ENCODE measurements at places on chromosomes 2 and 18.

DNA sequence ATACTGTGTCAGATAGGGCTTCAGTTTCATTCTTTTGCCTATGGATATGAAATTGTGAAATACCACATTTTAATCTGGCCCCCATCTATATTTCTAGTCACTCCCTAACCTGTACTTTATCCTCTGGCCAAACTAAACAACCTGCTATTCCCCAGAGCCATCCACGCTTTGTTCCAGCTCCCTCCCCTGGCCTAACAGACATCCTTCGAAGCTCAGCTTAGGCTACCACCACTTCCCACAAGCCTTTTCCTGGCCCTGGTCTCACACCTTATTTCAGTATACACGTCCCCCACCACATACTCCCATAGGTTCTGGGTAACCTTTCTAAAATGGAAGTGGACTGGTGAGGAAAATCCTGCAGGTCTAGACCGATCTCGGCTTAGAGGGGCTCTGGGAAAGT, 55.4 kb downstream of the MAP4K3 start:
- DNase-seq: no peak

DNA sequence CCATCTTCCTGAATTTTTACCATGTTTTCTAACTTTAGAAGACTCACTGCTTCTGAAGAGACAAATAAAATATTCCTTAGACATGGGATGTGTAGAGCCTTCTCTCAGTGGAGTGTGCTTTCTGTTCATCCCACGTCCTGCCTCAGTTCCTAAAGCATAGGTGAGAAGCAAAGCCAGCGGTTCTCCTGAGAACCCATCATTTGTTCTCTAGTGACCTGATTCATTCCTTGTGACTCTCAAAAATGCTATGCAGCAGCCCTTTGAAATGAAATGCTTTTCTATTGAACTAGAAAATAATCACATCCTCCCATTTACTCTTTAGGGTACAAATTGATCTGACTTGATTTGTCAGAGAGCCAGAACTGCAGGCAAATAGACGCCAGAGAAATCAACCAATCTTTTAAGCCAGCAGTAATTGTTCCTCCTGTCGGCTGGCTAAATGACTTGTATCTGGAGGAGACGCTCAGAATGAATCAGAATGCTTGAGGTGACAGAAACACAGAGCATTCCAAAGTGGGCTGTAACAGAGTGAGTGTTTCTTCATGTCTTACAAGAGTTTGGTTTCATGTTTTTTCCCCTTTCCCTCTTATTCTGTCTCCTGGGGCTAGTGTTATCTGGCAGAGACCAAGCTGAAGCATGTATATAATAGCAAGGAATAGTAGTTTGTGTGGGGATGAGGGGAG, 81.3 kb upstream of the TMEM178A start:
- no peak for DNase-seq

DNA sequence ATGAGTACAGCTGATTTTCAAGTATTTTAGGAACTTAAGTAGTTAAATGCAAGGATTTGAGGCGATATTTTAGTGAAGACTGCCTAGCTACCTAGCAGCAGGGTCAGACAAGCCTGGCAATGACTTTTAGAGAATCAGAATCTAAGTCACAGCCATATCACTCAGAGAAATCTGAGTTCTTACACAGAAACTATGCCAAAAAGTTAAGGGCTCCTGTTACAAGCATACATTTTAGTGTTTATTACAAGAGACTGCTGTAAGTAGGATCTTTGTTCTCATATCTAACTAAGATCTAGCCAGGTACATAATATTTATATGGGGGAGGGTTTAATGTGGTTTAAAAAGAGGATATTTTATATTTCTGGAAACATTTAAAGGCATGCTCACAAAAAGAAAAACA, 37.5 kb downstream of the MAP4K3 start:
- DNase-seq: no peak

DNA sequence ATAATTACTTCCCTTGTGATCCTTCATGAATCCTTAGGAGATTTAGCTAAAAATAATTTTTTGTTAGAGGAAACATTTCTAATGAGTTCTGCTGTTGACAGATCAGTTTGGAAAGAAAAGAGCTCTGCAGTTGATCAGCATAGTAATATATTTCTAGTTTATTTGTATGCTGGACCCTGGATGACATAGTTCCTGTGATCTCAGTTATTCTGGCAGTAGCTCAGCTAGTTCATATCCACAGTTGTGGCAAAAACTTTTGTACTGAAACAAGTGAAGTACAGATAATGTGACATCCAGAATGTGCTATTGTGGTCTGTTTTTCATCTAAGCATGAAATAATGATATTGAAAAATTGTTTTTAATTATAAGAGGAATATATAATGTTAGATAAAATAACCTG, 33.7 kb downstream of the ABI2 start:
- no peak for DNase-seq

DNA sequence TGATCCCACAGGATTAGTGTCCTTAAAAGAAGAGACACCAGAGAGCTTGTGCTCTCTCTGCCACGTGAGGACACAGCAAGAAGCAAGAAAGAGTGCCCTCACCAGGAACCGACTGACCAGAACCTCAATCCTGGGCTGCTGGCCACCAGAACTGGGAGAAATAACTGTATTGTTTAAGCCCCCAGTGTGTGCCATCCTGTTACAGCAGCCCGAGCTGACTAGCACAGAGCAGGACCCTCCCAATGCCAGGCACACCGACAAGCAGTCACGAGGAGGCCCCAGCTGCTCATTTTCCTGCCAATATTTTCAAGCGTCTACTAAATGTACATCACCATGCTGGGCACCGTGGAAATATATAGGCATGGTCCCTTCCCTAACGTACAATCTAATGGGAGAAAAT, 17.1 kb downstream of the FAM178B start:
- DNase-seq: no peak

- DNase-seq: no peak
Measured at GRCh38 chr18:3836483-3837335, 386.7 kb downstream of the TGIF1 start.

Measured in coronary artery (tissue), 2 donors.